ENCODE measurements at places on chromosomes 6 and 20.

DNA sequence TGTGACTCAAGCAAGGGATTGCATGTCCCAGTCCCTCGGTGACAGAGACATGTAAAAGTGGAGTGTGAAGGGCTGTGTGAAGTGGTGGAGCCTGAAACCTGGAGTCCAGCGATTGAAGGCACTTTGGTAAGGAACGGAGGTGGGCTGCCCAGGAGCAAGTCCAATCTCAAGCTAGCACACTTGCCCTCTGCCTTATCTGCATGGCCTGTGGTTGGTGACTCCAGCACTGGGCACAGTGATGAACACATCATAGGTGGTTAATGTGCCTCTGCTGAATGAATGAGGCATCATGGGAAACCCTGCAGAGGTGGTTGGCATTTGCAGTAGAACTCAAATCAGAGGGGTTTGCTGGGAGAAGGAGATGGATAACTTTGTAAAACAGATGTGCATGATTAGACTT is 14.9 kb upstream of the ULBP3 start:
- DNase-seq: no peak

GRCh38 chr6:113328886-113329381 is 528.2 kb upstream of the MARCKS start:
- DNase-seq: no peak

- DNase-seq: no peak
Observed at GRCh38 chr20:38125157-38126056, 39.7 kb downstream of the TGM2 start.

- no peak for DNase-seq
Observed at GRCh38 chr6:7300926-7301325, 12.1 kb downstream of the SSR1 start.

- no peak for DNase-seq
Observed at GRCh38 chr6:69314001-69314400, 482.8 kb downstream of the LMBRD1 start.

DNA sequence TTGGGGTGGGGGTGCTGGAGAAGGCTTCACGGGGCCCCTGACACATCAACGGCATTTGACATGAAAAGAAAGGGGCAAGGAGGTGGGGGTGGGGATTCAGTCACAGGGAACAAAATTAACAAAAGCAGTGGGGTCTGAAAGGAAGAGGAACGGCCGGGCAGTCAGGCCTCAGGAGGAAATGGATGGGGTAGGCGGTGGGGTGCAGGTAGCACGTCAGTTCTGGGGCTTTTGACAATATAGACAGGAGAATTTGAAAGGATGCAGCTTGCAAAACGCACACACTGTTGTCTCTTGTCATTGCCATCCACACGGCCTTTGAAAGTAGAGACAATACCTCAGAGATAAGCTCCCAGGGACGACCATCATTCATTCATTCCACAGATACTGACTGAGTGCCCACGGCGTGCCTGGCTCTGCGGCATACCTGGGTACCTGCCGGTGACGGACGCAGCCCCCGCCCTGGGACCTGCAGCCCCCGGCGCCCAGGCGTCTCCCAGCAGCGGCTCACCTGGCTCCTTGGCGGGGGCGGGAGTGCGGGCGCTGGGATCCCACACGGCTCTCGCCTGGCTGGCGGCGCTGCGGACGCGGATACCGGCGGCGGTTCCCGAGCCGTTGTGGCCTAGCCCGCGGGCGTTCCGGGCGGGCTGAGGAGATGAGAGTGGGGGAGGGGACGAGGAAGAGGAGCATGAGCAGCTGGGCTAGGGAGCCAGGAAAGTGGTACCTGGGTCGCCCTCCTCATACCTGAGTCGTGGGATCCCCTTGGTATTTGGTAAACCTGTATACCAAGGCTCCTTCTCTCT is at the start of gene SLC26A8:
Gene SLC26A8 (minus strand): TSS at position 646 of the 800 bp plus-strand sequence. CDS start 4,934 bp downstream, outside the sequence.
- DNase-seq: no peak

DNA sequence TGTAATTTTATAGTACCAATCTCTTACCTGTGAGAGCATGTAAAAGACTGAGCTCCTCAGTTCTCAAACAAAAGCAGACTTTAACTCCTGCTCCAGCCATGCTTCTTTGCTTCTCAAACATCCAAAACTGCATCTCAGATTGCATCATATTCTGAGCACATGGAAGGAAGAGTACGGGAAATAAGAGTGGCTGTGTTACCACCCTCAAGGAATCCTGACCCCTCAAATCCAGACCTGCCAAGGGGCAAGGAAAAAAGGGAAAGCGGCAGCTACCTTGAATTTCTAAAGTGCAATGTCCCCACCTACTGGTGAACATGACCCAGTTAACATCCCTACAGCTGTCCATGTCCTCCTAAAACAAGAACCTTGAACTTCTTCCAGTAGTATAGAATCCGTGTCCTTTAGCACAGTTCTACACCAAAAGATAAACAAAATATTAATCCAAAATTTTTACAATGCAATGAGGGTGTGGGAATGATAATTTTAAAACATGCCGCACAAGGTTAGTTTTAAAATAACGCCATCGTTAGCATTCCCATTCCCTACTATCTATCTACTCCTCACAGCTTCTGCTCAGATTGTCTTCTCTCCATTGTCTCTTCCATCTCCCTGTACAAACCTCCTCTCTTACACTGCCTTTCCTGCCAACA is 34.1 kb upstream of the HLA-DQB1 start:
- no peak for DNase-seq

DNA sequence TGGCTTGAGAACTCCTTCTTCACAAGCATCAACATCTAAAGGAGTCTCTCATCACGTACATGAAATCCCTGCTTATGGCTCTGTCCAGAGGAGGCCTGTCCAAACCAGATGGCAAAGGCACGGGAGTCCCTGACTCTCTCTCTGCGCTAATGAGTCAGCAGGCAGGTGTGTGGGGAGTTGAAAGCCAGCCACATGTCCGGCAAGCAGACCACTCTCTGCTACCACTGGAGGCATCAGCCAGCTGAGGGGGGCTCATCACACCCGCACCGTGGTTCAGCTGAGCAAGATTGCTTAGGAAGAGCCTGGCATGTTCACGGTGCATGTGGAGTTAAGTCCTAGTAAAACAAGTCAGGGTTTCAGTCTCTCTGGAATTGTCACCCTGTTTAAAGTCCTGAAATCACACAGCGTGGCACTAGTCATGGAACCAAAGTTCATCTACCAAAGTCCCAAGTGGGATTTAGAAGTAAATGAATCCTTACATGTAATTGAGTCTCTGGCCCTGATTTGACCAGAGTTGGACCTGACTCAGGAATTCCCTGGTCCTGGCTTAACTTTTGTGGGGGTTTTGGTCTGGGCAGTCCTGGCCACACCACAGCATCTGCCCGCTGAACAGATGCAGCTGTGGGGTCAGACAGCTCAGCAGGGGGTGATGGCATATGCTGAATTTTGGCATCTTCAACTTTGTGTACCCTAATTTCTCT is 155.2 kb upstream of the RIN2 start:
- DNase-seq: no peak

DNA sequence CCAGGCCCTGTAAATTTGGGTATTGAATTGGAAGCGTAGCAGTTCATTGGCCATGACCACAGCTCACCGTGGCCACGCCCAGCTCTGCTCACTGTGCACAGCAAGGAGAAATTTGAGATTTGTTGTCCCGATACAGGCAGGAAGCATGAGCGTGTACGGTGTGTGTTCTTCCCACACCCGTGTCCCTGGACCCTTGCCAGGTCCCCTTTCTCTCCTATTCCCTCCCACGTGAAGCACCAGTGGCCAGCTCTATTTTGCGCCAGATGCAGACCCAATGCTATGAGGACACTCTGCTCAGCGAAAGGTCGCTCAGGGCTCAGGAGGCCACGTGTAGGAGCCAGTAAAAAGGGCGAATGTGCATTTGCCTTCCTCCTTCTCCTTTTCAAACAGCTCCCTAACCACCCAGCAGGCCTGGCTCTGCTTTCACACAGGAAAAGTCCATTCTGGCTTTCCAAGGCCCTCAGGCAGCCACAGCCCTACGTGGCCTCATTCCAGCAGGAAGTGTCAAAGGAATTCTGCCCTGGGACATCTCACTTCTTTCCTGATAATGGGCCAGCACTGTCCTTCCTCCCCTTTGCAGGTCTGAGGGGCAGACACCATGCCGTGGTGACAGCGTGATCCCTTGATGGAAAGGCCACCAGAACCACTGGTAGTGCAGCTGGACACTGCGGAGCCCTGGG is 499.2 kb upstream of the CDH4 start:
- DNase-seq: no peak

Measured in NCI-H187 (cell line).